Urothelium cell line (cell line): ENCODE measurements at places on chromosomes 12 and 14.

GRCh38 chr12:54207539-54208294 lies 18.9 kb upstream of the SMUG1 start:
- peak; percentile 86 for DNase-seq

GRCh38 chr12:64102339-64102738 lies 119.8 kb downstream of the KICS2 start:
- no peak for DNase-seq

GRCh38 chr14:33165144-33165925 lies 226.7 kb downstream of the NPAS3 start:
- no peak for DNase-seq

GRCh38 chr12:96422192-96422591 lies 22.0 kb upstream of the CDK17 start:
- no peak for DNase-seq

DNA sequence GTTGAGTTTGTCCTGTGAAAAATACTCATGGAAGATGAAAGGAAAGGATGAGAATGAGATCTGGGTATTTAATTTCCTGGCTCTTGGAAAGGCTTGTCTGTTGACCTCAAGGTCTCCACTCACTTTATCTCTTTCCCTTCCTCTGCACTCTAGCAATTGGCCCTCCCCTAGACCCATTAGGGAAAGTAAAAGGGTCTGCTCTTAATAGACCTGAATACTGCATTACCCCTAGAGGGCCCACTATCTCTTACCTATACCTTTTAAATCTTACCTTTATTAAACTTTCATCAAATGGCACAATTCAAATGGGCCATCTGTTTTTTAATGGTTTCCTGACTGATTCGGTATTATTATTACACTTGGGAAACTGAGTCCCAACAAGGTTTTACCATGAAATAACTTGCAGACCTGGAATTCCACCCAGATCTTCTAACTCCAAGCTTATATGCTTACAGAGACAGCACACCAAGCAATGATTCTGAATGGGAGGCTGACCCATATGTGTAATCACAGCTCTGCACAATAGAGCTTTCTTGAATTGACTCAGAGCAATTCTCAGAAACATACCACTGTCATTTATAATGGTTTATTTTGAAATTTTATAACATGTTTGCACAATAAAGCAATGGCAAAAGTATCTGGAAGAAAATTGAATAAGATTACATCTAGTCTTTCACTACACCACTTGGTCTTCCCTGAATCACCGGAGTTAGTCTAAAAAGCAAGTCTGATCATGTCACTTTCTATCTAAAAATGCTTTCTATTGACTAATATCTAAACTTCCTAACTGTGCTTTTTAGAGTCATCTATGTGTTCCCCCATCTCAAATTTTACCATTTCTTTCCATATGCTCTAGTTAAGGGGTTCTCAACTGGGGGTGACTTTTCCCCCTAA lies 618.5 kb downstream of the NRXN3 start:
- DNase-seq, result no peak

- no peak for DNase-seq
These were observed 198.1 kb downstream of the ETV6 start for GRCh38 chr12:11847539-11847938.

DNA sequence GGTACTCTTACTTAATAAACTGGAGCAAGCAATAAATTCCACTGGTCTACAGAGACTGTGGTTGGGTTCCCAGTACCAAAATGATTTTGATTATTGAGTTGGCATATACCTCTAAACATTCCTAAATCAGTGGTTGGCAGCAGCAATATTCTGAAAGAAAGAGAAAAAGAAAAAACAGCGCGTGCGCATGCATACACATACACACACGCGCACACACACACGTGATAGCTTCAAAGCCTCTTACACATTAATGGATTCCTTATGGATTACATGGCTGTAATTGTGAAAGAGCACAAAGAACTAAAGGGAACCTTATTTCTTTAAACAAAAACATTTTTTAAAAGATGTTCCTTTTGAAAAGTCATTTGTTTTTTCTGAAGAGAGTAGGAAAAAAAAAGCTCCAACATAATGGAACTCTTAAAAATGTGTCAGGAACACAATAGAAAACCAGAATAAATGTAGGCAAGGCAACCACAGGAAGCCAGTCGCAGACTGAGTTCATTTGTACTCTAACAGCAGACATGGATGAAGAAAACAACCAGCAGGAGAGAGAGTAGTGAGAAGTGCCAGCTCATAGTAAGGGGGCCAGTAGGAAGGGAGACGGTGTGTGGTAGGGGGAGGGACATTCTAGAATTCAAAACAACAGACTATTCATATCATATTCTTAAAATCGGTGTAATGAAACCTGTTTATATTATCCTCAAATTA lies 80.0 kb downstream of the DRAM1 start:
- no peak for DNase-seq

DNA sequence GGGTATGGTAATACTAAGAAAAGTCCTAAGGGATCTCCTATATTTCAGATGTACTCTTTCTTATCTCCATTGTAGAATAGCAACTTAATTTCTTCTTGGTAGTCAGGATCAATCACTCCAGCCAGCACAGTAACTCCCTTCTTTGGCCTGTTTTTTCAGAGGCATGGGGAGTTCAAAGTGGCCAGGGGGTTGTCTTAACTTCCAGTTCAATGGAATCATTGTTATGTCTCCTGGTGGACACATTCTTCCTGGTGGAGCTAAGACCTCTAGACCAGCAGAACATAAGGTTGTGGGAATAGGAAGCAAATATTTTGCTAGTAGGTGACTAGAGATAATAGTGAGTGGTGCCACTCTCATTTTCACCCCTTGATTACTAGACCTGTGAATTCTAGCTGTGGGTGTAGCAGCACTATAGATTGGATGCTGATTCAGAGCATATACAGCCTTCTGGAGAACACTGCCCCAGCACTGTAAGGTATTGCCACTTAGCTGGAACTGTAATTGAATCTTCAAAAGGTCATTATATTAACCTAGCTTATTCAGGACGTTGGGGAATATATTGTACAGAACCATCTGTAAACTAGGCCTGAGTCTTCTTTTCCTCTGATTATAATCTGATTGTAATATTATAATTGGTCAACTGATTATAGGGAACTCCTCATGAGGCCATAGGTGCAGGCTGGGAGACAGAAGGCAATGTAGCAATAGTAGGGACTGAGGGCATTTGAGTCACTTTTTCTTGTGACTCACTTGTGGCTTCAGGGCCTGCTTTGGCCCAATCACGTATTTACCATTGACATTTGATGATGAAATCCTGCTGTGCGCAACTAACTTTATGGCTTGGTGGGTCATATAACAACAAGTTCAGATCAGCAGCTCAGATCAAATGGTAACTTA lies 60.2 kb upstream of the ATP2B1 start:
- peak; percentile 26 for DNase-seq

DNA sequence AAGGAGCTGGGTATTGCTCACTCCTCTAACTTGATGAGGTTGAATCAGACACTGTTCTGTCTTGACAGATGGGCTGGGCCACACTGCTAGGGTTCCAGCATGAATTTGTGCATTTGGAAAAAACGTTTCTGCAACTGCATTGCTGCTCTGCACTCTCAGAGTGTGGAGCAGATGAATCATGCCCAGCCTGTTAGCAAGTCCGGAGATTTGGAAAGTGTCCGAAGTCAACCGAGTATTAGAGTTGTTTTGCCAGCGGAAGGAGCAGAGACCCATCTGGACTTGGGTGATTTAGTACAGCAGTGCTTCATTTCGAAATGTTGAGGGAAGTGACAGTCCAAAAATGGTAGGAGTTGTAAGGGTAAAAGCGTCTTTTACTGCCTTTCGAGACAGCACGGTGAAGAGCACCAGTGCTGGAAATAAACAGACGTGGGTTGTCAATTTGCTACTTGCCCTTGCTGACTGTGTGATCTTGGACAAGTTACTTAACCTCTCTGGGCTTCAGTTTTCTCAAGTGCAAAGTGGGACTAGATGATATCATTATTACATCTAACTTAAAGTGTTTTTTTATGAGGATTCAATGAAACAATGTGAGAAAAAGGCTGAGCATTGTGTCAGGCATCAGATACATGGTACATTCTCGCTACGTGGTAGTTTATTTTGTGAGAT lies 139.5 kb downstream of the CHST11 start:
- peak; percentile 42 for DNase-seq

- DNase-seq, result no peak
These were observed 71.4 kb upstream of the SRSF5 start for GRCh38 chr14:69695322-69696203.

DNA sequence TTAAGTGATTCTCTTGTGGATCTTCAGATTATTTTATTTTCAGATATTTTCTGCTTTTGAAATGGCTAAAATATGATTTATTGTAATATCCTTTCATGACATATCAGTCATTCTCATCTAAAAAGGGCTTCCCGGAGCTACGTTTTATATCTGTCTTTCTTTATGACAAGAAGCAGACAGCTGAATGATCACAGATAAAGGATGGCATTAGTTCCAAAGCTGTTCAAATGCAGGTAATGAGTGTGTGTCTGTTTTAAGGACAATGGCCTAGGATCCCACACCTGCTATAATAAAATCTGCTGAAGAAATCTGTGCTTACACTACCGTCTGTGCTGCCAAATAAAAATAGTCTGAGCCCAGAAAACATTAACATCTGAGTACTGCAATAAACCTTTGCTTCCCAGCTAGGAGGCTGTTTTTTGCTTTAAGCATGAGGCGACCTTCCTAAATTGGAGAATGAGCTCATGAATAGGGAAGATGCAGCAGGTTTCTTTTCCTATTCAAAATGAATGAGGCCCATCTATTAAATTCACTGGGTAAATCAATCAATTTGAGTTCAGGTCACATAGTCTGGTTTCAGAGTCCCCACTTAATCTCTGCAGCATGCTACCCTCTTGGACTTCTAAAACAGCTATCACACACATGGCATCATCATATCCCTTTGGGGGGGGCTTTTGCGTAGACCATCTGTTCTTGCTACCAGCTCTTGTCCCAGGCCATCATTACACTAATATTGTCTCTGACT lies 498.5 kb downstream of the NELL2 start:
- no peak for DNase-seq

GRCh38 chr12:101166866-101167265 lies 43.2 kb downstream of the SLC5A8 start:
- DNase-seq, result no peak

DNA sequence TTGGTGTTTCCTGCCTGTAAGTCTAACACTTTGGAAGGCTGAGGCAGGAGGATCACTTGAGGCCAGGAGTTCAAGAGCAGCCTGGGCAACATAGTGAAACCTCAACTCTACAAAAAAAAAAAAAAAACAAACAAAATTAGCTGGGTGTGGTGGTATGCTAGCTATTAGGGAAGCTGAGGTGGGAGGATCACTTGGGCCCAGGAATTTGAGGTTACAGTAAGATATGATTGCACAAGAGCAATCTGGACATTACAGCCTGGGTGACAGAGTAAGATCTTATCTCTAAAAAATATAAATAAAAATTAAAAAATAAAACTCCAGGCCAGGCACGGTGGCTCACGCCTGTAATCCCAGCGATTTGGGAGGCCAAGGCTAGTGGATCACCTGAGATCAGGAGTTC lies 39.8 kb upstream of the CMKLR1 start:
- DNase-seq, result no peak

- no peak for DNase-seq
These were observed 116.8 kb downstream of the SCARB1 start for GRCh38 chr12:124746649-124747425.

- DNase-seq, result no peak
These were observed 143.9 kb upstream of the DIO3 start for GRCh38 chr14:101417434-101417833.

DNA sequence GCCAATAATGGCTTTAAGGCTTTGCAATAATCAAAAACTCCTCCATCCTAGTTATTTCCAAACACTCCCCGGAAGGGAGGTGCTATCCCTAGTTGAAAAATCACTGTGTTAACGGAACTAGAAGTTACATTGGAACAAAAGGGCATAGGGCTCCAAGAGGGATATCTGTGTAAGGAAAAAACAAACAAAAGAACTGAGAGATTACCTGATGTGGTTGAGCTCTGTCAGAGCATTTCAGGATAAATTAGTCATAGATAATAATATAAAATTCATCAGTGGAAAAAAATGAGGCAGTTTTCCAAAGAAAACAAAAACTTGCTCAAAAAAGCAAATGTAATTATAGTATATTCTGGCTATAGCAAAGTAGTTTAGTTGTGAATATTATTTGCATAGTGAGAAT lies 27.4 kb upstream of the PAPLN start:
- DNase-seq, result no peak

- DNase-seq, result no peak
These were observed 46.7 kb upstream of the EVL start for GRCh38 chr14:100018482-100018881.

DNA sequence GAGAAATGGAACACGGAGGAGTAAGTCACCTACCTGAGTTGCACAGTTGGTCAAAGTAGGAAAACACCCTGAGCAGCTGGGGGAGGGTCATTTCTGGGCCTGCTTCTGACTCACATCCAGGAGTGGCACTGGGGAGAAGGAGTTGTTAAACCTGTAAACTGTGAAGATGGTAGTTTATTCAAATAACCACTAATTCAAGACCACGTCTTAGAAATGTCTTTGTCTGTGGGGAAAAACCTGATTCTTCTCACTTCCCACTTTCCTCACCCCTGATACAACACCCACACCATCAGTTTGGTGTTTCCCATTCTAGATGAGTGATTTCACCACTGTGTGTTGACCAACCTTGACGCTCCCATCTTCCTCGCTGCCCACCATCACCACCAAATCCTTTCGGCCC lies 207.1 kb downstream of the ANO4 start:
- no peak for DNase-seq

DNA sequence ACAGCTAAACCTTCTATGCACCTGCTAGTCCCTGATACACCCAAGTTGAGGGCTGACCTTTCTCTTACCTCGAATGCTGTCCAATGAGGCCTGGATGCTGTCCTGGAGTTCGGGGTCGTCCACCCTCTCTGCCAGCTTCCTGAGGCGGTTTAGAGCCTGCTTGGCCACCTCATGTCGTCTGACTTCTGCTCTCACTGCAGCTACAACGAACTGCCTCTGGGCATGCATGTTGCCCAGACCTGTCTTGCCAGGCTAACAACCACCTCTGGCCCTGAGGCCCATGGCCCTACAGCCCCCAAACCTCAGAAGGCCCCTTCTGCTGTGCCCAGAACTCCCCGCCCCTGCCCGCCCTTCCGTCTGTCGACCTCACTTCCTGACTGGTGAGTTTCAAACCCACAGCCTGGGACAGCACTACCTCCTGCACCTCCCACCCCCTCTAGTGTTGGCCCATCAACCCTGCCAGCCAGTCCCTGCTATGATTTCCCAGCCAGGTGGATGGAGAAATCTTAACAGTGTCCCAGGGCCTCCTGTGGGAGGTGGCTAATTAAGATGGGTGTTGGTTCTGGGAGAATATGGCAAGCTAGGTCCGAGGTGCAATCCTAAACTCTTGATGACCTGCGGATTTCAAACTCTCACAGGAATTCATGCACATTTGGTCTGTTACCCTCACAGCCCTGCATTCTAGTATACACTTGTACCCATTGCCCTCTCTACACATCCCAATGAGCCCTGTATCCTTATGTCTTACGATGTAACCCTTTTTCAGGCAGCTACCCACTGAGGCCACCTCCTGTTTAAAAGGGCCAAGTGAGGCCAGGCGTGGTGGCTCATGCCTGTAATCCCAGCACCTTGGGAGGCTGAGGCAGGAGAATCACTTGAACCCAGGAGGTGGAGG lies 2.7 kb upstream of the TSPAN31 start:
- DNase-seq, result no peak
